ENCODE measurements at places on chromosomes 2 and 18. TPM values are rescaled to one million over a fixed set of nuclear protein-coding genes. Genes with fewer than 3 reads are reported as not detected.

The ANKRD29 gene
- total RNA-seq = 0.83 TPM

The SPIRE1 gene
- 43.1 TPM for total RNA-seq

The ICA1L gene
- total RNA-seq = 3.9 TPM

The CXCR1 gene
- total RNA-seq = not detected

The UPP2 gene
- total RNA-seq = not detected

The LCT gene
- total RNA-seq = 0.16 TPM

Measured in myocyte (in vitro differentiated cells).